NCI-H345 (cell line): ENCODE measurements at places on chromosomes 5 and 9.

DNA sequence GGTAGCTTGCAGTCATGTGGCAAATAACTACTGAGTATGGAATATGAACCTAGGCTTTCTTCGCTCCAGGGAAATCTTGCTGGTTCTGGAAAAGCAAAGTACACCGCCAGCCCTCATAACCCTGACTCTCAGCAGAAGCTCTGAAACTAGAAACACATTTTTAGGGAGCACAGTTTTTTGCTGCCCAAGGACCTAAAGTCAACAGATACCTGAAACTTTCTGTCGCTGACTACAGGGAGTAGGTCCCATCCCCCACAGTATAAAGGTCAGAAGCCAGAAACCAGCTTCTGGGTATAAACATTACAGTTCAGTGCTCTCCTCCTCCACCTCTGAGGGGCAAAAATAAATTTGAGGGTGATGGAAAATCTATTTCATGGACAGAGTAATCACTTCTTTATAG lies 3.0 kb downstream of the ATOX1 start:
- DNase-seq, result no peak

DNA sequence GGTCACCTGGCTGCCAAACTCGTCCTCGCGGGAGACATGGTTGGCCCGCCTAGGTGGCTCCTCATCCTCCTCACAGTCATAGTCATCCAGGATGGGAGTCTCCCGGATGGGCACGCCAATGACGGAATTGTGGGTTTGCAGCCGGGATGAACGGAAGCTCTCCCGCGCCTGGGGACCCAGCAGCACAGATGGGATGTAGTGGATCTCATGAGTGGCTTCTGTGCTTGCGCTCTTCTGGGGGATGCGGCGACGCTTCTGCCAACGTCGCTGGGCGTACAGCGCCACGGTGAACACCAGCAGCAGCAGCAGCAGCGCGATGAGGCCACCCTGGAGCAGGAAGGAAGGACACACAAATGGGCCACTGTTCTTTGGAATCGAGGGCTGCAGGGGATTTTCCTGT lies 200.4 kb downstream of the ASTN2 start:
- no peak for DNase-seq

GRCh38 chr5:63553073-63553472 lies 409.2 kb downstream of the HTR1A start:
- no peak for DNase-seq

DNA sequence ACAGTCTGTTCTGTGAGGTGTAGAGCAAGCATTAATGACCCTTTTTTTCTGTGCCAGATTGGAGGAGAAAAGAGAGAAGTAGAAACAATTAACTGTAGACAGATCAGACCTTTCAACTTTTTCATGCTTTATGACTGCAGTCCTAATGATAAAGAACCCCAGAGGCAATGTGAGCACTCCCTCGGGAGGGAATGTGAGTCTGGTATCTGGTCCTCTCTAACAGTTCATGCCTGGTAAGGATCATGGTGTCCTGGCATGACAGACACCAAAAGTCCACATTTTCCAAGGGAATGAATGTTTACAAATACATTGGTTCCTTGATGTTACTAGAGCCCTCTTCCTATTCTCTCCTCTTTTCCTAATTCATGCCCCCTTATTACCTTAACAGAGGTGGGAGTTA lies 70.3 kb downstream of the MTAP start:
- DNase-seq, result no peak

GRCh38 chr9:90095682-90096081 lies 490.9 kb downstream of the GADD45G start:
- peak; percentile 72 for DNase-seq

DNA sequence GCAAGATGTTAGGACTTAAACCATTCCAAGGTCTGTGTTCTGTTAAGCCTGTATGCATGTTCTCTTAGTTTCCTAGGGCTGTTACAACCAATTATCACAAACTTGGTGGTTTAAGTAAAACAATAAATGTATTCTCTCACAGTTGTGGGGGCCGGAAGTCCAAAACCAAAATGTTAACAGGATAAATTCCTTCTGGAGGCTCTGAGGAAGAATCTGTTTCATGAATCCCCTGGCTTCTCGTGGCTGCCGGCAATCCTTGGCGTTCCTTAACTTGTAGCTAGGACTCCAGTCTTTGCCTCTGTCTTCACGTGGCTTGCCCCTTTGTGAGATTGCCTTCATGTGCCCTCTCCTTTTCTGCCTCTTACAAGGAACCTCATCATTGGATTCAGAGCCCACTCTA lies 30.4 kb downstream of the FEM1C start:
- DNase-seq, result no peak

- DNase-seq, result no peak
Measured at GRCh38 chr5:35903631-35904203, 34.7 kb downstream of the CAPSL start.

- peak; percentile 14 for DNase-seq
Measured at GRCh38 chr5:124920909-124921666, 174.6 kb upstream of the ZNF608 start.

DNA sequence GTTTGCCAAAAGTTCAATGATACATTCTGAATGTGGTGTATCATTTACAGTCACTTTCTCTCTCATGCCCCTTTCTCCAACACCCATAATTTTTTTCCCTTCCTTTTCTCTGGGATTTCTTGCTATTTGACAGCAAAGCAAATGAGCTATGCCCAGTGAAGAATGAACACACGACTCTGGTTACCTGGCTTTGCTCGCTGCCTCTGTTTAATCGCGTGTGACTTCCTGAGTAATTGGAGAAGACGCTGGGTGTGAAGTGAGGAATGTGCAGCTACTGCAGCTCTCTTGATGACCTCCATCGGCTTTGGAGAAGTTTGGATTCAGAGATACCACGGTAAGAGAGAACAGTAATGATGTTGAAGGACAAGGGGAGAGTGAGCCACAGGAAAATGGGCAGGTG lies 651.8 kb downstream of the KIF4B start:
- DNase-seq, result no peak

GRCh38 chr5:129629575-129629974 lies 118.3 kb upstream of the MINAR2 start:
- DNase-seq, result no peak

DNA sequence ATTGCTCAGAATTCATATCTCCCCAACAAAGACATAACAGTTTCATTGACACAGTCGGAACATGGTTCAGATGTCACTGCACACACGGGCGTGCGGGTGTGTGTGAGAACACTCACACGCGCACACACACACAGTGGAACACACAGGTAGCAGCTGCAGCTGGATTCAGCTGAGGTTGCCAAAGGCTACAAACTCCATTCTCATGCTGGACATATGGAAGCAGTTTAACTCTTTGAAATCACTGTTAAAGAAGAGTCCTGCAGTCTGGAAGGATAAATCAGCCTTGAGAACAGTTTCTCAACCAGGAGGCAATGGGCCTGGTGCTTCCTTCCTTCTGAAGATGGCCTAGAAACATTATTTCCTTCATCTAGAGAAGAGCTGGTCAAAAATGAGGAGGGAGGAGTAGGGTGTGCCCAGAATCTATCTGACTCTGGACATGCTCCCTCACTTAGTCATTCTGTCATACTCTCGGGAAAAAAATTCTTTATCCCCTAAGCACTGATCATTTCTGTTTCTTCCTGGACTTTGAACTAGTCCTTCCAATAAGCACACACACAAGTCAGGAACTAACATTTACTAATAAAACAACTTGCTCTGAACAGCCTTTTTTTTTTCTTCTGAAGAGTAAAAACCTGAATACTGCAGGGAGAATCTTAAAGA lies 160.6 kb downstream of the ZDHHC21 start:
- no peak for DNase-seq

GRCh38 chr9:38671372-38671731 lies 48.6 kb downstream of the FAM240B start:
- DNase-seq, result peak; percentile 34

- no peak for DNase-seq
Measured at GRCh38 chr9:137023583-137023991, 4.5 kb downstream of the ABCA2 start.

DNA sequence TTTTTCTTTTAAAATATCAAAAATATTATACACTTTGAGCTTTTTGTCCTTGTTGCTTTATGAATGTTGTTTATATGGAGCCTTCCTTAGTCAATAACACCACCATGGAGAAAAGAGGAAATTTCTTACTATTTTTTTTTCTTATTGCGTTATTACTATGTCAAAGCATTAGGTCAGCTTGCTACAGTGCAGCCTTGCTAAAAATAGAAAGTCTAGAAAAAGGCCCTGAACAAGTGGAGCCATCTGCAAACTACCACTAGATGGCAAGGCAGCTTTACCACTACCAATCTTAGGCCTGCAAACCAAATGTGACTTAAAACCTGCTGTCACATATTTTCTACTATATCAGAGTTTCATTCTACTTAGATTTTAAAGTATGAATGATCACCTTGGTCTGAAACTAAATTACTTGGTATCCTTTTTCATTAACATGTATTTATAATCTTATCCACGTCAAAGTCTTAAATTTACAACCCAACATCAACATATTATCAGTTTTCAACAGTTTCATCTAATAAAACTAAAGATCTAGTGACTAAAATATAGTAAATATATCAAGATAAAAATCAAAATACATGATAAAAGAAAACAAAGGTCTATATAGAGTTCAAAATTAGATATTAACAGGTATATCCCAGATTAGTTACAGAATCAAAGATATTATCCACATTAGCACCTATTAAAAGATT lies 113.1 kb upstream of the ACOT12 start:
- peak; percentile 39 for DNase-seq

DNA sequence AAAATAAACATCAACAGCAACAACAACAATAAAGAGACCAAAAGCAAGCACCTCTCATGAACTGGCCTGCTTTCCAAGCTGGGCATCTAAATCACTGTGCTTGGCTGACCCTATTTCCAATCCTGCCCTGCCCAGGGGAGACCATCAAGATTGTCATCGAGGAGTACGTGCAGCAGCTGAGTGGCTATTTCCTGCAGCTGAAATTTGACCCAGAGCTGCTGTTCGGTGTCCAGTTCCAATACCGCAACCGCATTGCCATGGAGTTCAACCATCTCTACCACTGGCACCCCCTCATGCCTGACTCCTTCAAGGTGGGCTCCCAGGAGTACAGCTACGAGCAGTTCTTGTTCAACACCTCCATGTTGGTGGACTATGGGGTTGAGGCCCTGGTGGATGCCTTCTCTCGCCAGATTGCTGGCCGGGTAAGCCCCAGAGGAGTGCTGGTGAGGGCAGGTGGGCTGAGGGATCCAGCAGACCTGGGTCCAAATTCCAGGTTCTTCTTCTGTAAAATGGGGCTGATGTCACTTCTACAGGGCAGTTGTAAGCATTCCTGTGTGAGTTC lies 15.6 kb downstream of the PTGS1 start:
- no peak for DNase-seq

- peak; percentile 50 for DNase-seq
Measured at GRCh38 chr9:86246752-86247161, 12.7 kb downstream of the C9orf153 start.
